ENCODE measurements at places on chromosomes 5 and 9.

GRCh38 chr5:137836298-137836697 lies 31.4 kb upstream of the MYOT start:
- DNase-seq = no peak

GRCh38 chr9:115985657-115986056 lies 167.9 kb upstream of the PAPPA start:
- no peak for DNase-seq

DNA sequence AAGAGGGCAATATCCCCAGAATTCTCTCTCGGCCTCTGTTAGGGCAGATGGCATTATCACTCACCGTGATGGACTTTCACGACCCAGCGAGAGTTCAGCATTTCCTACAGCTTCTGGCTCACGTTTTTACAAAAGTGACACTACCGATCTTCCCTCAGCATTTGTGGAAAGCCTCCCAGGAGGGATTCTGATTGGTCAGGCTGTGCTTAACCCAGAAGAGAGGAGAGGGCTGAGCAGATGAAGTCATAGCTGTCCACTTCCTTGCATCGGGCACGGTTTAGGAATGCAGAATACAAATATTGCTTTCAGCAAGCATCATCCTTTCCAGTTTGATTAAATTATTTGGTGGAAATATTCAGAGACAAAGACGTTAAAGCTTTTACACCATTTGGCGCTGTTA lies 277.4 kb upstream of the MSX2 start:
- DNase-seq = no peak

GRCh38 chr5:171483551-171484135 lies 64.2 kb downstream of the FGF18 start:
- DNase-seq = no peak

GRCh38 chr5:162654661-162655405 lies 587.3 kb downstream of the GABRG2 start:
- no peak for DNase-seq
